ENCODE measurements at places on chromosomes 11 and 22.

DNA sequence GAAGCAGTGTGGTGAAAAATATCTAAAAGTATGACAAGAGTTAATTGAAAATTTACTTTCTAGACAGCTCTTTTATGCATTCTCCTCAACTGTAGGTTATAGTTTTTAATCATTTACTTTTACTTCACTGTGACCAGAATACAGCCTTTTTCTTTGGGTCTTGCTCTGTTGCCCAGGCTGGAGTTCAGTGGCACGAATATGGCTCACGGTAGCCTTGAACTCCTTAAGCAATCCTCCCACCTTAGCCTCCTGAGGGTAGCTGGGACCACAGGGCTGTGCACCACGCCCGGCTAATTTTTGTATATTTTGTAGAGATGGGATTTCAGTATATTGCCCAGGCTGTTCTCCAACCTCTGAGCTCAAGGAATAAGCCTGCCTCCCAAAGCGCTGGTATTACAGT, 5.3 kb downstream of the SC5D start:
- DNase-seq: no peak

- no peak for DNase-seq
Observed at GRCh38 chr22:20825624-20826023, 33.0 kb downstream of the PI4KA start.

DNA sequence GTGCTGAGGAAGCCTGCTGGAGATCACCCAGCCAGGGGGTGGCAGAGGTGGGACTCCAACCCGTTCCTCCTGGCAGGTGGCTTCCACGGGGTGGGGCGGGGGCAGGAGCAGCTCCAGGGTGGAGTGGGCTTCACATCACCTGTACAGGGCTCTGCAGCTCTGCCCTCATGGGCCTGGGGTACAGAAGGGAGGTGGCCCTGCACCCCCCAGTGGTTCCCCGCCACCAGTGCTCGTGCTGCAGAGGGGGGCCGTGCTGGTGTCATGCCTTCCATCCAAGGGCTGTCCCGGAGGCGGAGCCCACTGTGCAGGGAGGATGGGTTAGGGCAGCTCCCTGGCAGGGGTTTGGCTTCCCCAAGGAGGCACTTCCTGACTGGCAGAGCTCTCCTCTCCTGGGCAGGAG, 76.4 kb upstream of the SHISAL1 start:
- DNase-seq: peak; percentile 16

DNA sequence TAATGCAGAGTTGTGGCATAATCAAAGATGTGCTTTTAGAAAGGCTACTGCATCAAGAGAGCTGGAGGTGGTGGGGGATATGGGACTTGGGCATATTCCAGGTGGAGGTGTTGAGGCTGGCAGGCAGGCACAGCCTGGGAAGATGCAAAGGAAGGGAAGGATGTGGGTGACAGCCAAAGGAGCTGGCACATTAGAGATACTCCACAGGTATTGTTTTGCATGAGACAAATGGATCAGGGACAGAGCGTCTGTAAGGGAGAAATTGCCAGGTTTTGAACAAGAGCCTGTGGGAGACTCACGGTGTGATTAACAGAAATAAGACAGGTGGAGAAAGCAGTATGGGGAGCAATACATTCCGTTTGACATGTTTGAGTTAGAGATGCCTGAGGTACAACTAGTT, 263.7 kb downstream of the NELL1 start:
- no peak for DNase-seq

DNA sequence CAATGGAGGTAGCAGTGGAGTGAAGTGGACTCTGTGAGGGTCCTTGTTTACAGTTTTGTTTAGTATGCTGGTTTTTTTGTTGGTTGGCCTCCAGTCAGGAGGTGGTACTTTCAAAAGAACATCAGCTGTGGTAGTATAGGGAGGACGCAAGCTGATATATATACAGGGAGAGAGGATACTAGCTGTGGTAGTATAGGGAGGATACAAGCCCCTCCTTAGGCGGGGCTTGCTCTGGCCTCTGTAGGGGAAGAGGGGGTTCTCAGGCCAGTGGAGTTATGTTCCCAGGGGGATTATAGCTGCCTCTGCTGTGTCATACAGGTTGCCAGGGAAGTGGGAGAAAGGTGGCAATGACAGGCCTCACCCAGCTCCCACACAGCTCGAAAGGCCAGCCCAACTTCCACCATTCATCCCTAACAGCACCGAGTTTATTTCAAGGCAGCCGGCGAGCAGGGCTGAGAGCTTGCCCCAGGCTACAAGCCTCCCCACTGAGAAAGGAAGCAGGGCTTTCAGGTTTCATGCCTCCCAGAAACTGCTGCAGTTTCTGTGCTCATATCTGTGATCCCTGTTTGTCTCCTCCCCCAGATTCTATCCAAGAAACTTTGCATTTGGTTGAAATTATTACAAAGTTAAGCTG, 10.4 kb downstream of the OR52E6 start:
- no peak for DNase-seq

DNA sequence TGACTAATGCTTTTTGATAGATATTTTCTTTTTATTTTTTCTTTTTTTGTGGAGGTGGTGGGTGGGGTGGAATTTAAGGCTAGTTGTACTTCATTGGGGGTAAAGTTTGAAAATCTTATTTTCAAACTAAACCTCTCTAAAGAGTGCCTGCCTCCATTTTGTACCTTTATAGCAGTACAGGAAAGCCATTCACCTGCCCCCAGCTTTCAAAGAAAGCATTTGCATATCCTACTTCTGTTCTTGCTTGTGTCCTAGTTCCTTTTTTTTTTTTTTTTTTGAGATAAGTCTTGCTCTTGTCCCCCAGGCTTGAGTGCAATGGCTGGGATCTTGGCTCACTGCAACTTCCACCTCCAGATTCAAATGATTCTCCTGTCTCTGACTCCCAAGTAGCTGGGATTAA, 766.2 kb upstream of the LRRC4C start:
- no peak for DNase-seq

GRCh38 chr22:30602049-30602448, 4.9 kb upstream of the TCN2 start:
- no peak for DNase-seq

All from left hindlimb (tissue), 1 donor.